Suppressor macrophage (primary cell): ENCODE measurements at places on chromosomes 4 and X.

DNA sequence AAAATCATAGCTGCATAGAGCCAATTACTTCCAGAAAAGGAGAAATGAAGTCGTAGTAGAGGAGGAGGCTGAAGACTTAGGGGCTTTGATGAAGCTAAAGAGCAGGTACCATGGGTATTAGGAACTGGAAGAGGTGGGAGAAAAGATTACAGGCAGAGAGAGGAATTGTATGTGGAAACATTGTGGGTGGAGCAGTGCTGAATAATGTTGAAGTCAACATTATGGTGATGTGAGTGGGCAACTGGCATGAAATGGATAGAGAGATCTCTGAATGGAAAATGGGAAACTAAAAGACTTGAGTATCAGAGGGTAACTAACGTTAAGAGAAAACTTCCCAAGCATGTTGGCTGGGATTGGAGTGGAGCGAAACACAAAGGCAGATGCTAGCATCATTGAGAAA, 92.5 kb downstream of the AREG start:
- peak; percentile 27 for DNase-seq

- DNase-seq: no peak
Measured at GRCh38 chr4:59848457-59848856, 1351.7 kb upstream of the ADGRL3 start.

DNA sequence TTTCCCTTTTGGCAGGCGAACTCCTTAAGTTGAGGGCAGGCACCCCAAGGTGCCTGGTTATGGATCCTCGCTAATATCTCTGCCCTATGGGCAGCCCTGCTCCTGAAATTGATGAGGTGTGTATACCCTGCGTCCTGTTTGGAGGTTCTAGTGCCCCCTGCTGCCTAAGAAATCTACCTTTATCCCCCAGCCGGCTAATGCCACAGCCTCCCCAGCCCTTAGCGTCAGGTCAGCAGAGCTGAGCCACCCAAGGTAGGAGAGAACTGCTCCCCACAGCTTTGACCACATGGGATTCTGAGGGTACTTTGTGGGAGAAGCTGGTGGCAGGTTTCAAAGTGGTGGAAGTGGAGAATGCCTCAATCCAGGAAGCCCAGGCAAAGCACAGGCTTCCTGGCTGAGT, 50.8 kb downstream of the ANAPC4 start:
- no peak for DNase-seq

DNA sequence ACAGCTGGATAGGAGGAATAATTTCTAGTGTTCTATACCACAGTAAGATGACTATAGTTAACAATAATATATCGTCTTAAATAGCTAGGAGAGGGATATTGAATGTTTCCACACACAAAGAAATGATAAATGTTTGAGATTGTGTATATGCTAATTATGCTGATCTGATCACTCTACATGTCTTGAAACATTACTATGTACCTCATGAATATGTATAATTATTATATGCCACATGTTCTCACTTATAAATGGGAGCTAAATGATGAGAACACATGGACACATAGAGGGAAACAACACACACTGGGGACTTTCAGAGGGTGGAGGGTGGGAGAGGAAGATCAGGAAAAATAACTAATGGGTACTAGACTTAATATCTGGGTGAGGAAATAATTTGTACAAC, 53.2 kb upstream of the MAGEA4 start:
- no peak for DNase-seq

DNA sequence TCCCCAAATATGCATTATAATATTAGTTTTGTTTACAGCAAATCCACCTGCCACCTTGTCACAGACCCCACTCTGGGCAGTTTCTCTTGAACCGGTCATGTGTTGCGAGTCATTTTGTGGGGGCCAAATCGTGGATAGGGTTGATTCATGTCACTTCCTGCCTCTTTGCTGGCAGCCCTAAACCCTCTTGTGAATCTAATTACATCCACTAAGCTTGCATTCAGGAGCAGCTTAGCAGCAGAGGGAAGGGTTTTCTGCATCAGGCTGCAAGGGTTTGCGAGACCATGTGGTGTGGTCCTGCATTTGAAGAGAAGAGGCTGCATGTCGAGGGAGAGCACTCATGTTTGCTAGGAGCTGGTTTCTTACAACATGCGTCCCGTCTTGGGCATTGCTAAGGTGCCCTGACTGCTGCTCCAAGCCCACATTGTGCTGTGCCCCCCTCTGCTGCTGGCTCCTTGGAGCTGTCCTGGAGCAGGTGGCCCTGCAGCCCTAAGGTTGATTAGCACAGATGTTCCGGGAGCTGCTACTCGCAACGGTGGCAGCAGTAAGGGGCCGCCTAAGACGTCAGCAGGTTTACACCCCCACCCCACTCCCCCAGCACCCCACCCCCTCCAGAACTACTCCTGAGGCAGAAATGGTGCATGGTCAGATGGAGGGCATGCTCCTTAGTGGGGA, 88.9 kb upstream of the CLDN34 start:
- DNase-seq: no peak

- no peak for DNase-seq
Measured at GRCh38 chr4:94516067-94516466, 64.3 kb downstream of the PDLIM5 start.

- DNase-seq: peak; percentile 80
Measured at GRCh38 chrX:23844502-23845138, 61.6 kb downstream of the SAT1 start.

DNA sequence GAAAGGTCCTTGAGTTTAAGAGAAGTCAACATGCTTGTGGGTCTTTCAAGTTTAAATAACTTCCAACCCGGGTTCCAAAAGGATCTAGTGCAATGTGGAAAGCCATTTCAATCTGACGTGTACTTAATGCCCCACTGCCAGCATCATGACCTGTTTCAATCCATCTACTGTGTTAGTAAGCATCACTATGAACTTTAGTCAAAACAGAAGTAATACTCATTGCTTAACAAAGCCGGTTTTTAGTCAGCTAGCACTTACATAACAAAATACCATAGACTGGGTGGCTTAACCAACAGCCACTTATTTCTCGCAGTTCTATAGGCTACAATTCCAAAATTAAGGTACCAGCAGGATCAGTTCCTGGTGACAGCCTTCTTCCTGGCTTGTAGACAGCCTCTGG, 677.5 kb downstream of the DMD start:
- DNase-seq: no peak

- no peak for DNase-seq
Measured at GRCh38 chrX:123487236-123487635, 245.6 kb downstream of the THOC2 start.

GRCh38 chrX:117992192-117992723, 124.4 kb downstream of the KLHL13 start:
- DNase-seq: no peak

DNA sequence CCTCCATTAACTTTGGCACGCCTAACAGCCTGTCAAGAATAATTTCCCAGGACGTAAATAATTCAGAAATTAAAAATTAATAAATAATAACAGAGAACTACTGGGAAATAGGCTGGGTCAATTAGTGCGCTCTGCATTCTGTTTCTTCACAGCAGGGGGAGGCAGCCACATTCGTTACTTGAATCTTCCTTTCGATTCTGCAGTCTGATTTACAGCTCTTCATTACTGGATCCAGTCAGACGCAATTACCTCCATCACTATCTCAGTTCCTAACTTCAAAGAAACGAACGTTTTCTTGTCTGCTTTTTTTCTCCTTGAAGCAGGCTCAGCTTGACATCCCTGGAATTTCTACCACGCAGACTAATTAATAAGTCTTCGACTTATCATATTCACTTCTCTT, 9.0 kb upstream of the RPL34 start:
- no peak for DNase-seq

- DNase-seq: peak; percentile 60
Measured at GRCh38 chr4:70505151-70505748, 13.1 kb upstream of the AMTN start.

- DNase-seq: no peak
Measured at GRCh38 chr4:172707622-172708021, 461.0 kb upstream of the GALNT7 start.

GRCh38 chr4:137393044-137393443, 139.2 kb downstream of the PCDH18 start:
- no peak for DNase-seq

- DNase-seq: no peak
Measured at GRCh38 chr4:177687117-177687516, 244.9 kb upstream of the AGA start.

DNA sequence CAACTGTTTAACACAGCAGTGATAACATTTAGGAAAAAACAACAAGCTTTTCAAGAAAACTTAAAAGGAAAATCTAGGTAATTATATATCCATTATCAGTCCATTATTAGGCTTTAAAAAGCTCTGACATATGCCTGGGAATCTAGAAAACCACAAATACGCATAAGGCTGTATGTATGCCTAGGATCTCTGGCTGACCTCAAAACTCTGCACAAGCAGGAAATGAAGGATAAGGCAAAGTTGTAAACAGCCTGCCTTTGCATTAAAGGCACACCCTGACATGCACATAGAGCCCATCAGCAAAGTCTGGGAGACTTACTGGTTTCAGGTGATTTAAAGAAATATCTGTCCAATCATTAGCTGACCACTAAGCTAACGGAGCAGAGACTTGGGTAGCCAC, 14.0 kb downstream of the TIMP1 start:
- DNase-seq: no peak

DNA sequence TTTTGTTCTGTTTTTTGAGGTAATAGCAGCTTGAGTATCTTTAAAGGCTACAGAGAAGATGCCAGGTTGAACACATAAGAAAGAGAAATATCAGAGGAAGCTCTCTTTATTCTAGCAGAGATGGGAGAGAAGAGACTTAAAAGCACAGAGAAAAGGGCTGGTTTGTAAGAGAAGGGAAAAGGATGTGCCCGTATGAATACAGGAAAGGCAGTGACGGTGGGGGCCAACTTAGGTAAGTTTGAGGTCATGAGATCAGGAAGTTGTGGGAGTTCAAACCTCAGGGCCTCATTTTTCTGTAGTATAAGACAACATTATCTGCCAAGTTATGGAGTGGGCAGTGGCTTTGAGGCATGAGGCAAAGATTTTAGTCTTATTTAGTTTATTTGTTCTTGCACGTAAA, 121.3 kb upstream of the S100G start:
- peak; percentile 2 for DNase-seq

DNA sequence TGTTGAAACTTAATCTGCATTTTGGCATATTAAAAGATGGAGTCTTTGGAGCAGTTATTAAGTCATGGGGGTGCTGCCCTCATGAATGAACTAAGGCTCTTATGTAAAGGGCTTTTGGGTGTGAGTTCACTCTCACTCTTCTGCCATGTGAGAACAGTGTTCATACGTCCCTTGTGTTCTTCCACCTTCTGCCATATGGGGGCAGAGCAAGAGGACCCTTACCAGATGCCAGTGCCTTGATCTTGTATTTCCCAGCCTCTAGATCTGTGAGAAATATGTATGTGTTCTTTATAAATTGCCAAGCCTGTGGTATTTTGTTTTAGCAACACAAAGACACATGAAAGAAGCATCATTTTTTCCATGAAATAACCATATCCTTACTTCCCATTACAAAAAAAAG, 213.9 kb downstream of the SPOCK3 start:
- no peak for DNase-seq

DNA sequence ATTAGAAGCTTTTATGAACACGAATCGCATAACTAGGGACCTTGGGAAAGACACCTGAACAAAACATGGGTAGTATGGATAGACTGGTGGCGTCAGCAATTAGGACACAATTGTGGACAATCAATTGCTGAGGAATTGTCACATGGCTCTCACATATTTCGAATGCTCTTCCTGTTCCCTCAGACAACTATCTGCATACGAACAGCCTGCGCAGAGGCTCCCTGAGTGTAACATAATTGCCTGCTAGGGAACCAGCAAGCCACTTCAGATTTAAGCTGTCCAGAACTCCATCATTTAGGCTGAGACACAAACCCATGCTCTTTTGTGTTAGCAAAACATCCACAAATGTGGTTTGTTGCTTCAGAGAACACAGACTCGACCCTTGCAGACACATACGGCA, 160.8 kb downstream of the MGST2 start:
- DNase-seq: no peak

- DNase-seq: no peak
Measured at GRCh38 chr4:21134994-21135393, 434.7 kb downstream of the PACRGL start.

DNA sequence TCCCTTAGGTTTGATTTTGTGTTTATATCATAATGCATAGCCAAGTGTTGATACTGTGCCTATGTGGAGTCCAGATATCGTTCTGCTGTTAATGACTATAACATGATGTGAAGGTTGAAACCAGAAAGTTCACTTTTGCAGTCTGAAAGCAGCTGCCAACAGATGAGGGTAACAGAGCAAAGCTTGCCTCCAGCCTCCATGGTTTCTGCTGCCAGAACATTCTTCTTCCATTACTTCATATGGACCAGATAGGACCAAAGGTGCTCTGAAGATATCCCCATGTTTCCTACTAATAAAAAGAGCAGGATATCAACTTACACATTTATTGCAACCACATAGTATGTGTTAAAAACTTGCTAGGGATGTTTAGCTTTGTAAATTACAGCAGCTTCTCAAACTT, 394.1 kb downstream of the SPRY1 start:
- no peak for DNase-seq

DNA sequence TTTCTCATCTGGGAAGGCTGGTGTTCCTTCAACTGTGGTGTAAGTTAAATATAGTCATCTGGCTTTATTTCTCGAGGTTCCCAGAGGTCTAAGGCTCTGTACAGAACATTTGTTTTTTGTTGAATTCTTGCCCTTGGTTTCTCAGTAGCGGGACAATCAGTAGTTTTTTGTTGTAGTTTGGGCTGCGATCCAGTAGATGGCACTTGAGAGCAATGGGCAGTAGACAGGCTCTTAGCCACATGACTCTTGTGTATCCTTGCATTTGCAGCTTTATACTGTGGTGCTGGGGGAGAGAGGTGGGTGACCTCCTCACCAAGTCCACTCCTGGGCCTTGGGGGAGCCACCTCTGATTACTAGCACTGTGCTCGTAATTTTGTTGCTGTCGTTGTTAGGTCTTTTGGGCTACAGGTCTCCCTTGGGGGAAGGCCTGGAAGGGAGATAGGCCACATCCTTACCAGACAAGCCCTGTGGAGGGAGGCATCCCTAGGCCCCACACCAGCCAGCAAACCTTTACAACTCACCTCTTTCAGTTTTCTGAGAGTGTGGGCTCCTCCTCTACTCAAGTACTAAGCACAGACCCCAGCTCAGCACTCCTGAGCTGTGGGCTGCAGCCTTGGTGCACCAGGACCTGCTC, 8.1 kb downstream of the ETDB start:
- peak; percentile 46 for DNase-seq

DNA sequence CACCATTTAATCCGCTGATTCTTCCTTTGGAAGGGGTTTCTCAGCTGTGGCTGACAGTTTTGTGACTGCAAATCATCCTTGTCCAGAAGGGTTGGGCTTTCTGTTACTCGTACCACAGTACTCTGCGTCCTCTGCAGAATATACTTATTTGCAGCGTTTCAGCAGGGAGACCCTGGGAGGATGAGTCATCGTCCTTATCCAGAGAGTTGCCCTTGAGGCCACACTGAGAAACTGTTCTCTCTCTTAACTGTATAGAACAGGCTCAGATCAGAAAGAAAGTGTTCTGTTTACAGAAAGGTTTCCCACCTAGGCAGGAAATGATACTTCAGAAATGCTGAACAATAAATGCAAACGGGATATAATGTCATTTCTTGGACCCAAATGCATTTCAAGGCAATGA, 47.8 kb upstream of the DDX53 start:
- no peak for DNase-seq

- DNase-seq: no peak
Measured at GRCh38 chr4:24862073-24862751, 50.6 kb downstream of the CCDC149 start.

- DNase-seq: no peak
Measured at GRCh38 chr4:77500801-77501200, 104.8 kb upstream of the CXCL13 start.
